Activated CD4-positive, alpha-beta T cell treated with anti-CD3 and anti-CD28 coated beads, Interleukin-2, amount 50 U/mL, for 48 hours (primary cell): ENCODE measurements at places on chromosomes 12 and 14.

DNA sequence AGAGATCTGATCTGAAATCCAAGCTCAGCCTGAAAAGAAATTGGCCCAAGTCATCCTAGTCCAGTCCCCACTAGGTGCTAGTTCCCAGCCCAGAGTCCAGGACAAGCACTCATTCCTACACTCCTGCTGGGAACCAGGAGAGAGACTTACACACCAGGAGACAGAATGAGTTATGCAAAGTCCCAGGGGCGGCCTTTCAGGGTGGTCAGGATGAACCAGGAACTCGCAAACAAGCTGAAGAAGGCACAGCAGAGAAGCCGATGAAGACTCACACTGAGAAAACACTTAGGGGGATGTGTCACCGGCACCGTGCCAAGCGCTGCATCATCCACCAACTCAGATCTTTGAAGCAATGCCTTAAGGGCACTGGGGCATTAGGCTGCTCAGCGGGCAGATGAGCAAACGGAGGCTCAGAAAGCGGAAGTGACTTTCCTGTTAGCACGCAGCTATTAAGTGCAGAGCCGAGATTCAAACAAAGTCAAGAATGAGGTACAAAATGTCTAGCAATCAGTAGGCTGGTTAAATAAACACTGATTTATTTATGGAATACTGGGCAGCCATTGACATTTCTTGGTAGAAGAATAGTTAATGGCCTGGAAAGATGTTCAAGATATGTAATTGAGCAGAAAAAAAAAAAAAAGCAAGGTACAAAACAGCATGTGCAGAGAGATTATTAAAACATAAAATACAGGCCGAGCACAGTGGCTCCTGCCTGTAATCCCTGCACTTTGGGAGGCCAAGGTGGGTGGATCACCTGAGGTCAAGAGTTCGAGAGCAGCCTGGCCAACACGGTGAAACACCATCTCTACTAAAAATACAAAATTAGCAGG, 78.7 kb downstream of the LRRC74A start:
- DNase-seq: peak; percentile 86

DNA sequence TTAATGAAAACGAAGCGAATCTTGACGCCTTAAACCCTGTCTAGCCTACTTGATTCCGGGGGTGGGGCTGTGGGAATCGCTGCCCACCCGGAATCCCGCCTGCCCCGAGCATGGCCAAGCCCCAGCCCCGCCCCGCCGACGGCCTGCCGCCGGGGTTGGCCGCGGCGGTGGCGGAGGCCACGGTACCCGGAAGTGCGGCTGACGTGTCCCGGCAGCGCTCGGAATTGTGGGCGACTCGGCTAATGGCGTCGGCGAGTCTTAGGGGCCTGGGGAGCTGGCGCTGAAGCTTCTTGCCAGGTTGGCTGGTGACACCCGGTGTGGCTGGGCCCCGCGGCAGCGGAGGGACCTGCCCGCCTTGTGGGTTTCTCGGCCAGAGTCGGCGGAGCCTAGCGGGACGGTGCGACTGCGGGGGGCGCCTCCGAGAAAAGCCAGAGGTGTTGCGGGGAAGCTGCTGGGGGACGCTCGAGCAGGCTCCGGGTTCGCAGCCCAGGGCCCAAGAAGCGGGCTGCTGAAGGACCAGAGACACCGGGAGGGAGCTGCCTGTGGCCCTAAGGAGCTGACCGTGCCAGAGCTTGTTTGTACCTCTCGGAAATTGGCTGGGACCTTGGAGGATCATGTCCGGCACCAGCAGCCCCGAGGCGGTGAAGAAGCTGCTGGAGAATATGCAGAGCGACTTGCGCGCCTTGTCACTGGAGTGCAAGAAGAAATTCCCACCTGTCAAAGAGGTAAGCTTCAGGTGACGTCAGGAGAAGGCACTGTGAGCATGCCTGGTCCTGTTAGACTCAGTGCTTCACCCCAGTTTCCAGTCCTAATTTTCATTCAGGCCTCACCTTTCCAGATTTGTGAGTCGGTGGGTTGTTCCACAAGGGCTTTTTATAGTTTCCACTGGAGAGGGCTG, at the start of gene MON2:
Gene MON2 (plus strand): TSS at position 233 of the 898 bp plus-strand sequence. CDS start 382 bp downstream, at position 615.
- DNase-seq: peak; percentile 85

DNA sequence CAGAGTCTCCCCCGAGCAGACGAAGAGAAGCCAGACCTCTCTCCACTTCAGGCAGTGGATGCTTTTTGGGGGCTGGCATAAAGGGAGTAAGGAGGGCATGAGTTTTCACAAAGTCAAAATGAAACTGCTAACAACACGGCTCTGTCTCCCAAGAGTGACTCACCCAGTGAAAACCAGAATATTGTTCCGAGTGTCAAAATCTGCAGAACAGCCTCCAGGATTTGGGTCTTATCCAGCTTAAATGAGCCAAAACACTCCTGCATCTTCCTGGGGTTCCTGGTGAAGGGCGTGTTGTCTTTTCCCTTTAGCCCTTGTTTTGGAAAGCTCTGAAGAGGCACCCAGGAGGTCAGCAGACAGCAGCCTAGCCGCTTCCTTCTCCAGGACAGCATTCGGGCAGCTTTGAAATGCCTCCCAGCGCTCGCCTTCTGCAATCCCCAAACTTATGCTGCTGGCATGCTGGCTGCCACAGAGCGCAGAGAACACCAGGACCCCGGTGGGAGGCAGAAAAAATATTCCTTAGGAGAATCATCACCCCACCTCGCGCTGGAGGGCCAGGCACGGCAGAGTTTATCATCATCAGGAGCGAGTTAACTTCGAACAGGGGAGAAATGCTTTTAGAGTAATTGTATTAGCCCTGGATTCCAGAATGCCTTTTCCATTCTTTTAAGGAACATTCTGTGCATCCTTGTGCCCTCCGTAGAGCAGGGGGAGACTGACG, 117.7 kb upstream of the NCOR2 start:
- DNase-seq: no peak

DNA sequence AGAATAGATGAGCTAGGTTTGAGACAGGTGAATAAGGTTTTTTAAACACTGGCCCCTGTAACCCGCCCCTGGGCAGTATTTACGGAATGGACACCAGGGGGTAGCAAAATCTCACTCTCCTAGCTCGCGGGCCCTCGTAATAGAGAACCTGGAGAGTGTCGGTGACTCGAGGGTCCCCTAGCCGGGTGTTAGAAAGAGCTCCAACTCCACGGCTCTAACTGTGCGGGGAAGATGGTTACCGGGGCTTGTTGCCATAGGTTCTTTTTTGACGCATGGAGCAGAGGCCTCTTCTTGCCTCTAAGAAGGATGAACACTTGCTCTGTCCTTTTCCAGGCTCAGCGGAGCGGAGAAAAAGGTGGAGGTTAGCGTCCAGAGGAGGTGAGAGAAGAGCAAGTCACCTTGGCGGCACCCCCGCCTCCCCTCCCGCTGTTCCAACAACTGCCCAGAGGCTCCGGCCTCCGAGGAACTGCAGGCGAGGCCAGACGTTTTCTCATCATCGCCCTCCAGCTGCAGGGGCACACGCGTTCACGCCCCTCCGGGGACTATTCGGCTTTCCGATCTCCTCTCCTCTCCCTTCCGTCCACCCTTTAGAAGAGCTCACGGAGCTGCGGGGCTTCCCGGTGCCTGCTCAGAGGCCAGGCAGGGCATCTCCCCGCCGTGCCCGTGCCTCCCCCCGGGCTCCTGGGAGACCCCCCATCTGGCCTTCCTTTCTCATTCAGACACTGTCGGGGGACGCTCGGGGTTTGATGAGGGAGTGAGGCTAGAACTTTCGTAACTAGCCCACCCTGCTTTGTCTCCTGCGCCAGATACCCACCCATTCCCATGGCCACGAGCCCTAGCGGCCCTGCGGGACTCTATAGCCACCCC, 1.4 kb upstream of the ARHGEF40 start:
- peak; percentile 55 for DNase-seq

DNA sequence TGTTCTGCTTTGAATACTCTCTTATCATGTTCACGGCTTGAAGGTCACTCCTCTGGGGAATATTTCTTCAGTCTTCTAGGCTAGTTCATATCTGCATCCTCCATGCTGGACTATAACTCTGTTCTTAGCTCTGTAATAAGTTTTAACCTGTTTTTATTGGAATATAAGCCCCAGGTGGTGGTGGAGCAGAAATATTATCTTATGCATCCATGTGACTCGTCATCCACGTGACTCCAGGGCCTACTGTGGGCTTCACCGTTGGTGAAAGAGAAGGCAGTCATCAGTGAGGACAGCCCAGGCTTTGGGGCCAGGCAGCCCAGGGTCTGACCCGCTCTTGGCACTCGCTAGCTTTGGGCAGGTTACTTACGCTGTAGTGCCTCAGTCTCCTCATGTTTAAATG, 87.1 kb downstream of the ETNK1 start:
- no peak for DNase-seq
